ENCODE measurements at places on chromosomes 16 and 17.

- DNase-seq = no peak
Observed at GRCh38 chr17:28853295-28853694, 1.5 kb upstream of the ERAL1 start.

GRCh38 chr16:53297477-53297876, 136.8 kb upstream of the RBL2 start:
- DNase-seq = no peak

- no peak for DNase-seq
Observed at GRCh38 chr16:322476-323143, 29.9 kb downstream of the AXIN1 start.

DNA sequence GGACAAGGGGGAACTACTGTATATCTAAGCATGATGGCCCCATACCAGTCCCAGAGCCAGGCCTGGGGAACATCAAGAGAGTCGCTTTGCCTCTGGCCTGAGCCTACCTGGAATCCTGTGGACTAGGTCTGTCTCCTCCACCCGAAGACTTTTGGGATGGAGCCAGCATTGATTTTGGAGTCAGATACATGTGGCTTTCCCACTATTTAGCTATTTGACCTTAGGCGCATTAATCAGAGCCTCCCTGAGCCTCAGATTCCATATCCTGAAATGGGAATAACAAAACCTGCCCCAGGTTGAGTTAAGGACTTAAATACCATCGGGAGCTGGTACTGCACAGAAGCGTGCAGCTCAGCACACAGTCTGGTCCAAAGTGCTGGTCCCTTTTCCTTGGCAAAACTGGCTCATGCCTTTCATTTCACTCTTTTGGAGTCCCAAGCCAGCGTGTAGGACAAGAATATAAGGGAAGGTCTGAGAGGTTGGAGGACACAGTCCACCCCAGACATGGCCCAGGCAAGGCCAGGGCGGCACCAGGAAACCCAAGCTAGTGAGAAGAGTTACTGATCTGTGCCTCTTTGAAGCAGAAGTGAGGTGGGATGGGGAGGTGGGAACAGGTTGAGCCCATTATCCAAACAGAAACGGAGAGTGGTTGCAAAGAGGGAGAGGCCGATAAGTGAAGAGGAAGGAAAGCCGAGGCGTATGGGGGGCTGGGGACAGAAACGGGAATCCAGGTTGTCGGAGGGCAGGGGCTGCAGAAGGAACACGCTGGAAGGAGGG, 986 bp downstream of the FA2H start:
- DNase-seq = no peak

DNA sequence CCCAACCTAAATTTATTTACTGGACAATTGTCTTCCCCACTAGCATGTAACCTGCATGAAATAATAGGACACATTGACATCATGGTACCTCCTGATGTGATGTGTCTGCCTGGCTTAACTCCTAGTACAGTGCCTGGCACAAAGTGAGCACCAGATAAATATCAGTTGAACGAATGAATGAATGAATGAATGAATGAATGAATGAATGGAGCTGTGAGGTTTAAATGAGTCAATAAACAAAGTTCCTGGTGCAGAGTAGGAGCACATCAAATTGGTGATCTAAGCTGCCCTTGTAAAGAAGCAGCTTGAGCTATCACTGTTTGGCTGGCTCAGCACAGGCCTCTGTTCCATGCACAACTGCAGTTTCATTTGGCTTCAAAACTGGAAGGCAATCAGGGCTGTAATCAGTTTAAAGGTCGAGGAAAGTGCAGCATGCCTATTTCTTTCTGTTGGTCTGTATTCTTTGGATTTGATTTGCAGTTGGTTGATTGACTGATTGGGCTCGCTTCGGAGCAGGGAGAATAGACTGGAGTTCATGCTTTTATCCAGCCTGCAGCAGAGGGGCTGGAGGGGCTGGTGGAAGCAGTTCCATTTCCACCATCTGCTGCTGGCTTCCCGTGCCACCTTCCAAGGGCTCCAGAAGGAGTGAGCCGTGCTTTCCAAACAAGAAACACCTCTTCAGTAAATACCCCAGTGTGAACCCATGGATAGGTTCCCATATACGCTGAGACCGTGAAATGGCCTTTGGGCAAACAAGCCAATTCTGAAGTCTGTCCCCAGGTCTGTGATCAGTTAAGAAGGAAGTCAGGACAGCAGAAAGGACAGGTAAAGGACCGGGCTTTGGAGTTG, 54.6 kb downstream of the GPRC5B start:
- DNase-seq = no peak

DNA sequence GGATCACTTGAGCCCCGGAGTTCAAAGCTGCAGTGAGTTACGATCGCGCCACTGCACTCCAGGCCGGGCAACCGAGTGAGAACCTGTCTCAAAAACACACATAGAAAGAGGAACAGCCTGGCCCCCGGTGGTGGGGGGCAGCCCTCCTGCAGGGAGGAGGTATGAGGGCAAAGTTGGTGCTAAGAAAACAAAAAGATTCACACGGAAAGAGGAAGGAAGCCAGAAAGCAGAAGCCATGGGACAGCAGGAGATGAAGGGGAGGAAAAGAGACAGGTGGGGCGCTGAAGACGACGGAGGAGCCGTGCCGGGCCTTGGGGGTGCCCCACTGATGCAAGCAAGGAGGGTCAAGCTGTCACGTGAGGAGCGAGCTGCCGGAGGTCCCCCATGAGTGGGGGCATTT, 8.2 kb upstream of the C16orf74 start:
- DNase-seq = no peak

DNA sequence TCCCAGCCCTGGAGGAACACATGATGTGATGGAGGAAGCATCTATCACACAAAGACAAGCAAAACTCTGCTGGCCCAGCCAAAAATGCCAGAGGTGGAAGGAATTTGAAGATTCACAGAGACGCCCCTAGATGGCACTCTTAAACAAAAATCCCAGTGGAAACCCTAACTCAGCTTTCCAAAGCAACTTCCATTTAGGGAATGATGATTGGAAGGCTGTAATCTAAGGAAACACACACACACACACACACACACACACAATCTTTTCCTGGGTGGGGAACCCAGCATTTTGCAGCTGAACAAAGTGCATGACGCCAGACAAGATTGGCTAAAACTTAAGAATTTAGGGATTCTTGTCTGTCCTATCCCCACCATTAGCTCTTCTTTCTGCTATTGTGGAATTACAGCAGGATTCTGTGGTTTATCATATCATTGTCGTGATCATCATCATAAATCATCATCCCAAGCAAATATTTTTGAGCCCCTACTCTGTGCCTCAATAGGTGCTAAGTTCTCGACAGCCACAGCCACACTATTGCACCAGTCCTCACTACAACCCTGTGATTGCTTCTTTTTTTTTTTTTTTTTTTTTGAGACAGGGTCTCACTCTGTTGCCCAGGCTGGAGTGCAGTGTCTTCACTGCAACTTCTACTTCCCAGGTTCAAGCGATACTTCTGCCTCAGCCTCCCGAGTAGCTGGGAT, 1.6 kb upstream of the LDAF1 start:
- DNase-seq = no peak

DNA sequence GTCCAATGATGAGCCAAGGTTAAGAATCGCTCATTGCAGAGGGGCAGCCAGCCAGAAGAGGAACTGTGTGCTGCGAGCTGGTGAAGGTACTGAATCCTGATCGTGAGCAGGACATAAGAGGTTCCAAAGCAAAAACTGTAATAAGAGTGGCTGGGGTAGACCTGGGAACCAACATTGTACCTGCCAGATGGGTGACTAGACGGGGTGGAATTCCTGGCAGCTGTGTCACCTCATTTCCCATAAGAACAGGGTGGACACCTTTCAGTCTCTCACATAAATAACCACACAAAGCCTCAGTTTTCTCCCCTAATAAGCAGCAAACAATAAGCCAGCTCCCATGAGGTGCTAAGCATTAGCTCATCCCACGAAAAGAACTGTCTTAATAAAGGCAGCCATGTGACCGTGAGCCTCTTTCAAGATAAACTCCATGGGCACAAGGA, 290.3 kb downstream of the SOX9 start:
- no peak for DNase-seq

- DNase-seq = no peak
Observed at GRCh38 chr17:68053231-68054013, 17.9 kb downstream of the KPNA2 start.

- no peak for DNase-seq
Observed at GRCh38 chr17:82283208-82283749, 9.8 kb upstream of the CSNK1D start.

GRCh38 chr16:23064639-23065038, 84.6 kb downstream of the USP31 start:
- DNase-seq = no peak

DNA sequence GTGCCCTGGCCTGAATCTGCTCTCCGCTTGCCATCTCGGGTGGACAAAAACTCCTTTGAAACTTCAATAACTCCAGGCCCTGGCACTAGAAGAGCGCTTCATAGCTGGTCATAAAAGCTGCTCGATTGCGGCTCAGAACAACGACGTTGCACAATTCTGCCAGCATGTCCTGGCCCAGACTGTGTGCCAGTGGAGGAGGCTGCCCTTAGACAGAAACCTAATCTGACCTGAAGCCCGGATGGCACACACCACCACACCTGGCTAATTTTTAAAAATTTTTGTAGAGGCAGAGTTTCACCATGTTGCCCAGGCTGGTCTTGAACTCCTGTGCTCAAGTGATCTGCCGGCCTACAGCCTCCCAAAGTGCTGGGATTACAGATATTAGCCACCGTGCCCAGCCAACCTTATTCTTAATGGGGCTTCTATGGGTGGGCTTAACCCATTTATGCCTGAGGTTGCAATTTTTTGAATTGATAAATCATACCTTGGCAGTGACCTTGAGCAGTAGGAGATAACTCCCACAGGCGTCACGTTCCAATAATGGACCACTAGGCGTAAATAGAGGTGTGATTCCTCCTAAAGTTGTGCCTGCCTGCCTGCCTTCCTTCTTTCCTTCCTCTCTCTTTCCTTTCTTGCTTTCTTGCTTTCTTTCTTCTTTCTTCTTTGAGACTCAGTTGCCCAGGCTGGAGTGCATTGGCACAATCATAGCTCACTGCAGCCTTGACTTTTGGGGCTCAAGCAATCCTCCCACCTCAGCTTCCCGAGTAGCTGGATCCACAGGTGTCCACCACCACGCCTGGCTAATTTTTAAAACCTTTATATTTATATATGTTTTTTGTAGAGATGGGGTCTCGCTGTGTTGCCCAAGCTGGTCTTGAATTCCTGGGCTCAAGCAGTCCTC, 1.1 kb upstream of the PPL start:
- DNase-seq = no peak
